ENCODE measurements at places on chromosomes 12 and 14. TPM values are rescaled to one million over a fixed set of nuclear protein-coding genes. Genes with fewer than 3 reads are reported as not detected.

- H3K27me3 ChIP-seq = no peaks in the 10 kb centered on the region
- no peak for DNase-seq
- H3K27ac ChIP-seq = peak overlapping the region; percentile 31
- peaks cover 70% of the 10 kb centered on the region for H3K4me1 ChIP-seq
- peaks cover 7% of the 10 kb centered on the region for H3K36me3 ChIP-seq
- H3K4me3 ChIP-seq = no peak overlapping the region
These were observed 165.8 kb downstream of the CALM1 start for GRCh38 chr14:90562652-90563051.

DNA sequence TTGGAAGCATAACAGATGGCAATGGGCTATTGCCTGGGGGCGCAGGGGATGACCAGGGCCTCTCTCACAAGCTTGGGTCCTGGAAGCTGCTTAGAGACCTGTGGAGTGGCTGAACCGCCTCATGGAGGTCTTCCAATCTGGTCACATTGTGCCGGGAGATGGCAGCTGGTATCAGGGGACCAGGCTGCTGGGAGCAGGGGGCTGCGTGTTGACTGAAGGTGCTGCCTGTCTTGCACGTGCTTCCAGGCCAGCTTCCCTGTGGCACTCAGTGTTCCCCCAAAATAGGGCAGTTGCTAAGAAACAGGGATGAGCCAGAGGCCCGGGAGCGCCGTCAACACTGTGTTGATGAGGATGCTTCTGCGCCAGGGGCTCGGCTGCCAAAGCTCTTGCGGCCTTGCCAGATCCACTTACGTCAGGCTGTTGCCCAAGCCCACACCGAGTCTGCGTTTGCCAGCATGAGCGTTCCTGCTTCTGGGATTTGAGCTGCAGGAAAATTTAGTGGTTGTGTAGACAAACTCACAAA lies 39.8 kb downstream of the ELK3 start:
- H3K27me3 ChIP-seq = no peaks in the 10 kb centered on the region
- peak; percentile 97 for DNase-seq
- peak overlapping the region; percentile 92 for H3K27ac ChIP-seq
- peaks cover 6% of the 10 kb centered on the region for H3K36me3 ChIP-seq

Gene BCL2L14
- not detected for total RNA-seq

GRCh38 chr14:100988011-100988410 lies 84.5 kb upstream of the RTL1 start:
- no peak for DNase-seq
- no peak overlapping the region for H3K4me3 ChIP-seq
- H3K27ac ChIP-seq = no peak overlapping the region
- H3K36me3 ChIP-seq = no peaks in the 10 kb centered on the region
- no peaks in the 10 kb centered on the region for H3K27me3 ChIP-seq

Gene ARHGEF25
- 102 TPM for total RNA-seq

- H3K27ac ChIP-seq = peak overlapping the region; percentile 40
- H3K27me3 ChIP-seq = no peaks in the 10 kb centered on the region
- H3K36me3 ChIP-seq = no peaks in the 10 kb centered on the region
- H3K4me3 ChIP-seq = no peak overlapping the region
- no peak for DNase-seq
- H3K4me1 ChIP-seq = peaks cover 62% of the 10 kb centered on the region
These were observed 386.5 kb upstream of the DDHD1 start for GRCh38 chr14:53539489-53540126.

- peak; percentile 93 for DNase-seq
- H3K4me3 ChIP-seq = no peak overlapping the region
- peak overlapping the region; percentile 69 for H3K27ac ChIP-seq
- no peaks in the 10 kb centered on the region for H3K36me3 ChIP-seq
These were observed 343.2 kb downstream of the PDZRN4 start for GRCh38 chr12:41531147-41531829.

DNA sequence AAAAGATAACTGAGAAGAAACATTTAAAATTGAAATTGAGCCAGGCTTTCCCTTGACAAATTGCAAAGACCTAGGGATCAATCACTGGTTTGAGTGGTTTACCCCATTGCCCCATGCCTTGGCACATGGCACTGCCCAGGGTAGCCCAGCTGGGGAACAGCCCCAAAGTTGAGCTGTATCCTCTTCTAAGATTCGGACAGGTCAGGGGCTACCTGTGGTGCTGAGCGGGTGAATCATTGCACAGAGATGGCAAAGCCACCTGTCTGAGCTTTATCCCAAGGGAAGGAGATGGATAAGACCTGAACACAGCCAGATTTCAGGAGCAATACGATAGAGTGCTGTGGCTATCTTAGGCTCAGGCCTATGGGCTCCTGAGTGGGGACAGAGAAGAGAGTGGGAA lies 7.0 kb downstream of the IFI27L2 start:
- peaks cover 6% of the 10 kb centered on the region for H3K36me3 ChIP-seq
- H3K27ac ChIP-seq = no peak overlapping the region
- H3K27me3 ChIP-seq = no peaks in the 10 kb centered on the region
- no peaks in the 10 kb centered on the region for H3K4me1 ChIP-seq
- no peak for DNase-seq

Gene PPP4R4
- 0.34 TPM for total RNA-seq

- peaks cover 40% of the 10 kb centered on the region for H3K4me1 ChIP-seq
- no peak overlapping the region for H3K4me3 ChIP-seq
- no peak for DNase-seq
- H3K27ac ChIP-seq = no peak overlapping the region
- H3K36me3 ChIP-seq = no peaks in the 10 kb centered on the region
These were observed 72.3 kb downstream of the SRGAP1 start for GRCh38 chr12:63916561-63917476.

GRCh38 chr12:1362143-1362662 lies 232.2 kb downstream of the FBXL14 start:
- H3K27ac ChIP-seq = no peak overlapping the region
- DNase-seq = no peak
- no peaks in the 10 kb centered on the region for H3K36me3 ChIP-seq
- H3K4me1 ChIP-seq = peaks cover 4% of the 10 kb centered on the region
- H3K27me3 ChIP-seq = no peaks in the 10 kb centered on the region

Gene FOXA1
- 0.17 TPM for total RNA-seq

GRCh38 chr12:126547905-126548304 lies 1482.7 kb downstream of the AACS start:
- H3K27me3 ChIP-seq = no peaks in the 10 kb centered on the region
- H3K4me3 ChIP-seq = no peak overlapping the region

- H3K36me3 ChIP-seq = peaks cover 21% of the 10 kb centered on the region
- no peaks in the 10 kb centered on the region for H3K27me3 ChIP-seq
- H3K4me1 ChIP-seq = peaks cover 20% of the 10 kb centered on the region
- H3K27ac ChIP-seq = peak overlapping the region; percentile 49
- H3K4me3 ChIP-seq = no peak overlapping the region
These were observed 177.5 kb downstream of the ADGRD1 start for GRCh38 chr12:131131077-131131807.

- no peak overlapping the region for H3K4me3 ChIP-seq
- H3K4me1 ChIP-seq = peaks cover 26% of the 10 kb centered on the region
- H3K27ac ChIP-seq = no peak overlapping the region
These were observed 62.0 kb upstream of the DUSP6 start for GRCh38 chr12:89414322-89414721.

Gene OR11H12
- not detected for total RNA-seq

DNA sequence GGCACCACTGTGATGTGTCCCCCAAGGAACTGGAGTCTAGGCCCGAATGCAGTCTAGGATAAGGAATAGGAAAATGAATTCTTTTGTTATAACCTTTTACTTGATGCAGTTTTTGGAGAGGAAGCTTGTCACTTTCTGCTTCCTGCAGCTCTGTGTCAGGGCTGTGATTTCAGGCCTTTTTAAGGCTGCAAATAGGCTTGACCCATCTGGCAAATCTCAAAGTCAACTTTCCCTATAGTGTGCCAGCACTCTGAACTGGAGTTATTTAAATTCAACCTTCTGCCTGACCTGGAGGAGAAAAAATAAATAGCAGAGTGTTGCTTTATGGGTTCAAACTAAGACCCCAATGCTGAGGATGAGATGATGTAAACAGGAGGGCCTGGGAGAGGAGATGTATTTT lies 51.8 kb upstream of the CEP83 start:
- no peaks in the 10 kb centered on the region for H3K27me3 ChIP-seq
- peaks cover 16% of the 10 kb centered on the region for H3K4me1 ChIP-seq
- no peak overlapping the region for H3K27ac ChIP-seq
- H3K36me3 ChIP-seq = no peaks in the 10 kb centered on the region
- no peak for DNase-seq
- H3K4me3 ChIP-seq = no peak overlapping the region

DNA sequence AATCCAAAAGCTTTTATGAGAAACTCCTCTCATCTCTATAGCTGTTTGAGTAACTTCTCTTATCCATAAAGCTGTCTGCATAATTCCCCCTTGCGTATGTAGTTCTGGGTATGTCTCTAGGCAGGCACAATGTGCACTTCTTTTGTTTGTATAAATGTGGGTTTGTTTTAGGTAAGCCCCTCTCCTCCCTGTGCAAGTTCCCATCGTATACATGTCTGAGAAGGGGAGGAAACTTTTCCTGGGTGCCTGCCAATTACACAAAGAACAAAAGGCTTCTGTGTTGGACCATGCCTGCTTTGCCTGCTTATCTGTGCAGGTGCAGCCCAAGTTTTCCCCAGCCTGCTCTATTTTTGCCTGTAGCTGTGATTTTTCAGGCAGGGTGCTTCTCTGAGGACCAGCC lies 96.7 kb downstream of the CCER1 start:
- no peak overlapping the region for H3K27ac ChIP-seq
- H3K27me3 ChIP-seq = no peaks in the 10 kb centered on the region
- no peak for DNase-seq
- no peaks in the 10 kb centered on the region for H3K4me1 ChIP-seq
- no peaks in the 10 kb centered on the region for H3K36me3 ChIP-seq
- H3K4me3 ChIP-seq = no peak overlapping the region

DNA sequence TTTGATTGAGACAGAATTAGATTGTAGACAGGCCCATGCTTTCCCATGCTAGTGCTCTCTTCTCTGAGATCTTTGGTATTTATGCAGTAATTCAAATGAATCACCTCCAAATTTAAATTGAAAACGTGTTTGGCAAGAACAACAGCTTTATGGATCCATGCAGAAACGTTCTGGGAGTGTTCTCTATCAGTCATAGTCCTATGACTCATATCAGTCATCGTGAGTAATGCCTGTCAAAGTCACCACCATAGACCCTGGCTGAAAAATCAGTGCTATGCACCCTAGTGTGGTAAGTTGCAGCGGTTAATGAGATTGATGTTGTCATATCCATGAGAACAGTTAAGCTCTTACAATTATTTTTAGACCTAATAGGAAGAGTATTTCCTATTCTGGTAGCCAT lies 90.1 kb upstream of the FOXG1 start:
- no peak for DNase-seq
- no peak overlapping the region for H3K4me3 ChIP-seq
- H3K36me3 ChIP-seq = no peaks in the 10 kb centered on the region
- H3K27ac ChIP-seq = no peak overlapping the region
- no peaks in the 10 kb centered on the region for H3K4me1 ChIP-seq
- H3K27me3 ChIP-seq = no peaks in the 10 kb centered on the region

Gene SRRM4
- not detected for total RNA-seq

Gene FBRSL1
- 28.1 TPM for total RNA-seq

GRCh38 chr14:93737634-93738033 lies 50.7 kb downstream of the PRIMA1 start:
- H3K4me1 ChIP-seq = peaks cover 26% of the 10 kb centered on the region
- H3K27me3 ChIP-seq = no peaks in the 10 kb centered on the region
- no peak overlapping the region for H3K27ac ChIP-seq
- no peak for DNase-seq

DNA sequence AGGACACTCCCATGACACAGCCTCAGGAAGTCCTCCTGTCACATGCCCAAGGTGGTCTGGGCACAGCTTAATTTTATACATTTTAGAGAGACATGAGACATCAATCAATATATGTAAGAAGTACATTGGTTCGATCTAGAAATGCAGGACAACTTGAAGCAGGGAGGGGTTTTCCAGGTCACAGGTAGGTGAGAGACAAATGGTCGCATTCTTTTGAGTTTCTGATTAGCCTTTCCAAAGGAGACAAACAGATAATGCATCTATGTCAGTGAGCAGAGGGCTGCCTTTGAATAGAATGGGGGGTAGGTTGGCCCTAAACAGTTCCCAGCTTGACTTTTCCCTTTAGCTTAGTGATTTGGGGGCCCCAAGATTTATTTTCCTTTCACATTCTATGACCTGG lies 2.5 kb downstream of the HSPB8 start:
- H3K27me3 ChIP-seq = no peaks in the 10 kb centered on the region
- peak overlapping the region; percentile 69 for H3K4me3 ChIP-seq
- H3K4me1 ChIP-seq = peaks cover 61% of the 10 kb centered on the region
- peaks cover 2% of the 10 kb centered on the region for H3K36me3 ChIP-seq

Gene SIX1
- 0.58 TPM for total RNA-seq

GRCh38 chr12:51924551-51925319 lies 17.4 kb downstream of the ACVRL1 start:
- no peak for DNase-seq
- H3K36me3 ChIP-seq = peaks cover 20% of the 10 kb centered on the region
- H3K4me1 ChIP-seq = peaks cover 38% of the 10 kb centered on the region
- no peak overlapping the region for H3K4me3 ChIP-seq
- H3K27ac ChIP-seq = peak overlapping the region; percentile 71
- H3K27me3 ChIP-seq = peaks cover 3% of the 10 kb centered on the region

- H3K27ac ChIP-seq = no peak overlapping the region
- H3K4me1 ChIP-seq = peaks cover 25% of the 10 kb centered on the region
- H3K36me3 ChIP-seq = no peaks in the 10 kb centered on the region
- H3K4me3 ChIP-seq = no peak overlapping the region
These were observed 134.6 kb downstream of the CACNA1C start for GRCh38 chr12:2187195-2187945.

DNA sequence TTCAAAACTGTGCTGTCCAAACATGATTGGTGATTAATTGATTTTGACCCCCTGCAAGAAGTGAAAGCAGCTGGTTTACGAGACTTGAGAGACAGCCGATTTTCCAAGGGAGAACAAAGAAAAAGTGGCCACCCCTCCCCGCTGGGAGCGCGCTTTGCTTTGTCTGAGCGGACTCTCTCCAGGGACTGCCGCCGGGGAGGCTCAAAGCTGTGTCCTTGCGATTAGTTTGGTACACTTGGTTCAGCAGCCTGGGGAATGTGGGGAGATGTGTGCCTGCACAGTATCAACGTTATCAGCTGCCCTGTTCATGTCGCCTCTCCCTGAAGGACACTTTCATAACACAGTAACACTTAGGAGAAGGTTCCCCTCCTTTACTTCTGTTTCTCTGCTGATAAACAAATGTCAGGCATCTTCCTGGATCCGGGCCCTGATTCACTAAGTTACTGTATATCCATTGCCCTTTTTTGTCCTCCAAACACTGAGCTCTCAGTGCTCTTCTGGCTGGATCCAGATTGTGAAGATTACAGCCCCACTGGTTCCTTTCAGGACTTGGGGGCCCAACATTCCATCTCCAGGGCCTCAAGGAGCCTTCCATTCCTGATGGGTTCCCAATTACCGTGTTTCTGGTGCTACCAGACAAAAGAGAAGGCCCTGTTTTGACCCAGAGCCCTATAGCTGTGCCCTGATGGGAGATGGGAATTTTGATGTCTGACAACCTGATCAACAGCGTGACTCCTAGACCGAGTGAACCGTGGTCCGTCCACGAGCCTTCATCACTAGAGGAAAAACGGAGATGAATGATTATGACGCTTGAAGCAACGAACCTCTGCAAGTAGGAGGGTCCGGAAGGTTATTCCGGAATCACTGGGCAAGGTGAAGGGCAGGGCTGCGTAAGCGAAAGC lies 31.7 kb upstream of the TUBA1C start:
- peak overlapping the region; percentile 64 for H3K4me3 ChIP-seq
- no peaks in the 10 kb centered on the region for H3K36me3 ChIP-seq
- DNase-seq = no peak
- H3K4me1 ChIP-seq = peaks cover 32% of the 10 kb centered on the region
- no peaks in the 10 kb centered on the region for H3K27me3 ChIP-seq
